ENCODE measurements at places on chromosomes 2 and 18. TPM values are rescaled to one million over a fixed set of nuclear protein-coding genes. Genes with fewer than 3 reads are reported as not detected.

GRCh38 chr18:79299711-79300110 lies 96.0 kb upstream of the NFATC1 start:
- no peak for ATAC-seq

GRCh38 chr2:144389151-144389929 lies 130.6 kb downstream of the ZEB2 start:
- ATAC-seq, result no peak

DNA sequence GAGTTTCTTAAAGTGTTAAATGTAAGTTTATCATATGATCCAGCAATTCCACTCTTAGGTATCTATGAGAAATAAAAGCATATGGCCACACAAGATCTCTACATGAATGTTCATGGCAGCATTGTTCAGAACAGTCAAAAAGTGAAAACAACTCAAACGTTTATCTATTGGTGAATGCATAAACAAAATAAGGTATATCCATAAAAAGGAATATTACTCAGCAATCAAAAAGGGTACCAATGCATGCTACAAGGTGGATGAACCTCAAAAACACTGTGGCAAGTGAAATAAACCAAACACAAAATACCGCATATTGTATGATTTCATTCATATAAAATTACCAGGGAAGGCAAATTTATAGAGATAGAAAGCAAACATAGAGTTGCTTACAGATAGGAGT lies 337.6 kb downstream of the PIK3C3 start:
- ATAC-seq, result no peak

- no peak for ATAC-seq
These were observed 176.3 kb downstream of the PIK3C3 start for GRCh38 chr18:42131066-42131929.

DNA sequence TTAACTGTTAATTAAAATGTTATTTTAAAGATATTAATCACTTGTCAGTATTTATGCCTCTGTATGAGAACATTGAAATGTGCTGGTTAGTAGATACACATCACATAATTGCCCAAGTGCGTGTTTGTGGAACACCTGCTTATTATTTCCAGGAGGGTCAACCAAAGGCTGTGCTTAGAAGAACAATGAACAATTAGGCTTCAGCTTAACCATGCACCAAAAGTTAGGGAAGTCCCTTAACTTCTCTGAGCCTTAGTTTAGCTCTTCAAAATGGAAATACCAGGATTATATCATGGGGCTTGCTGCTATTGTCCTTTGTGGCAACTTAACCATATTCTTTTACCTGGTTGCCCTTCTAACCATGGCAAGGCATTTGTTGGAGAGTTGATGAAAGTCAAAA lies 43.0 kb upstream of the PLA2R1 start:
- no peak for ATAC-seq

- no peak for ATAC-seq
These were observed 359.5 kb upstream of the ETAA1 start for GRCh38 chr2:67037655-67038054.

DNA sequence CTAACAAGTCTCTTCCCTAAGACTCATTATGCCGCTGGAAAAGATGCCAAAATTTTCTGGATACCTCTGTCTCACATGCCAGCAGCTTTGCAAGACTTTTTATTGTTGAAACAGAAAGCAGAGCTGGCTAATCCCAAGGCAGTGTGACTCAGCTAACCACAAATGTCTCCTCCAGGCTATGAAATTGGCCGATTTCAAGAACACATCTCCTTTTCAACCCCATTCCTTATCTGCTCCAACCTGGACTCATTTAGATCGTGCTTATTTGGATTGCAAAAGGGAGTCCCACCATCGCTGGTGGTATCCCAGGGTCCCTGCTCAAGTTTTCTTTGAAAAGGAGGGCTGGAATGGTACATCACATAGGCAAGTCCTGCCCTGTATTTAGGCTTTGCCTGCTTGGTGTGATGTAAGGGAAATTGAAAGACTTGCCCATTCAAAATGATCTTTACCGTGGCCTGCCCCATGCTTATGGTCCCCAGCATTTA lies 26.3 kb downstream of the DHRS9 start:
- peak; percentile 86 for ATAC-seq

GRCh38 chr2:236568068-236568921 lies 1.3 kb upstream of the ACKR3 start:
- peak; percentile 53 for ATAC-seq

DNA sequence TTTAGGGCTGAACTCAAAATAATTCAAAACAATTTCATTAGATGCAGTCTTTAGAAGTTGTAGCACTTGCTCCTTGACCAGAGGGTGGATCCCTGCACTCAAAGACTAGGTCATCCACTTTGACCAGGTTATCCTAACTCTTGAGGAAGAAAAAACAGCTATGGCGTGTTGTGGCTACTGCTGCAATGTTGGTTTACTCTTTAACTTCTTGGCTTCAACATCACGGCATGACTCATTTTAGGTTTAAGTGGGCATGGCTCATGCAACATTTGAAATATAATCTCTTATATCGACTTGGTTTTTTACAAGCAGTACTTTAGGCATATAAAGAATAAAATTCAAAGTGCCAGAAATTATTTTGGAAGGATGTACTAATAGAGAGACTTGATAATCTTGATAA lies 35.4 kb downstream of the ANKRD29 start:
- ATAC-seq, result no peak

- no peak for ATAC-seq
These were observed 80.8 kb downstream of the GAREM1 start for GRCh38 chr18:32389858-32390257.

GRCh38 chr18:10851824-10852319 lies 297.5 kb downstream of the PIEZO2 start:
- no peak for ATAC-seq

GRCh38 chr18:49920731-49921130 lies 107.4 kb upstream of the ACAA2 start:
- ATAC-seq, result no peak

- no peak for ATAC-seq
These were observed 871.8 kb downstream of the SUCLG1 start for GRCh38 chr2:83587309-83587708.

GRCh38 chr2:159086342-159086741 lies 117.9 kb downstream of the TANC1 start:
- ATAC-seq, result no peak

GRCh38 chr2:44551497-44551896 lies 189.8 kb downstream of the CAMKMT start:
- no peak for ATAC-seq

DNA sequence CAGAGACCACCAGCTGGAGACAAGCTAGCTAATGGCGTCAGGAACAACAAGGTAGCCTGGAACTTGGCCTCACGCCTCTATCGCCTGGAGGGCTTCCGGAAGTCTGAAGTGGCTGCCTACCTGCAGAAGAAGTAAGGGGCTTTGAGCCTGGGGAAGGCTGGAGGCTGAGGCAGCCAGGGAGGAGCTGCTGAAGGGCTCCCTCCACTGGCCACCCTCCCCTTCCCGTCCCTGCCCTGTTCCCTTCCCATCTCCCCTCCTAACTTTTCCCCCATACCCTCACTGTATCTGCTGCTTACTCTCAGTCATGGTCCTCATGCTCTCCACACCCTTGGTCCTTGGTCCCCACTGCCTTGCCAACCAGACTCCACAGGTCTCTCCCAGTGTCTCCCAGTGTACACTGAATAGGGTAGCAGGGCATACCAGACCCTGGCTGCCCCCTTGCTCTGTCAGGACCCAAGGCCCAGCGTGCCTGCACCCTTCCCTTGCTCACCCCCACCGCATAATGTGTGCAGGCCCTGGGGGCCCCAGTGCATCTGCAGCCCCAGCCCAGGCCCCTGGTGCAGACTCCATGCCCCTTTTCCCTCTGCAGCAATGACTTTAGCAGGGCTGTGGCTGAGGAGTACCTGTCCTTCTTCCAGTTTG lies 18.8 kb downstream of the PSD4 start:
- no peak for ATAC-seq

DNA sequence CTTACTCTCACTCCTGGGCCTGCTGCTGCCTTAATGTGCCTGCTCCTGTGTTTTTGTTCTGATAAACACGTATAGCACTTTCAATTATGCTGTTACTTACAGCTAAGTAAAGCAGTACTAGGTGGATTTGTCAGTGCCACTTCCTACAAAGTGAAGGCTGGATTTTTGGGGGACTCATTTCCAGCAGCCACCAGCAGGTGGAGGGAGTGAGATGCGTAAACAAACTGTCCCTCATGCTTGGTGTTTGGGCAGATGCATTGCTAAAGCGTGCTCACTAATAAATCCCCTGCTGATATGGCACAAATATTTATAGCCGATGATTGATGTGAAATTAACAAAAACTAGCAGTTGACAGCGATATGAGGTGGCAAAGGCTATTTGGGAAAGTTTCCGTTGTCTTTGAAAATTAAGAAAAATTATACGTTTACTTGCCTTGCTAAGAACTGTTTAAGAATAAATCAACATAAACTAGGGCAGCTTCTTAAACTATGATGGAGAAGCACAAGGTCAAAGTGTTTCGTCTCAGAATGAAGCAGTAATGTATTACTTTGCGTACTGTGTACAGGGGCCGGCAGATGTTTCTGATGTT lies 101.7 kb downstream of the AGAP1 start:
- ATAC-seq, result no peak

DNA sequence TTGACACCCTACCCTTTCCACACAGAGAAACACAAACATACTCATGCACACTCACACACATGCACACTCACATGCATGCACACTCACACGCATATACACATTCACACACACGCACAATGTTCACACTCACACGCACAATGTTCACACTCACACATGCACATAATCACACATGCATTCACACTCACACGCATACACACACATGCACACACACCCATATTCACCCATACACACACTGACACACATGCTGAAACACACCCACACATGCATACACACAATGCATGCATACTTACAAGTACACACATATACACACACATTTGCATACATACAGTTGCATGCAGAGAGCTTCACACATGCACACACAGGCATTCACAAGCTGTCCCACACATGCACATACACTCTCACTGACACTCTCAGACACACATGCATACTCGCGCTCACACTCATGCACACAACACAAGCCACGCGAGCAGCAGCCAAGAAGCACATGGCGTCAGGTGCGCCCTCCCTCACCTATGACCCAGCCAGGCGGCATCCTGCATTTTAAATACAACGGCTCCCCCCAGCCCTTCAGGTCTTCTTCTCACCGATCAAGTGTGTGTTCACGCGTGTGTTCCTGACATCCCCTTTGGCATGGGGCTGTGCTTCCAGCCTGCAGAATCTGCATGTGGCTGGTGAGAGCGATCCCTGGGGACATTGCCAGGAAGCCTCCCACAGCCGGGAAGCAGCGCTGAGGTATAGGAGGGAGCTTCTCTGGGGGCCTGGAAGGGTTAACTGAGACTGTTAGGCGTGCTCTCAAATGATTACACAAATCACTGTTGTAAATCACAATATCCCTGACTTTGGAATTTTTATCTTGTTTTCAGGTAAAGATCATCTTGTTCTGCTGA lies 195.1 kb downstream of the RTP5 start:
- no peak for ATAC-seq

GRCh38 chr2:241272303-241273209 lies 42.9 kb downstream of the HDLBP start:
- peak; percentile 79 for ATAC-seq

GRCh38 chr2:63046552-63046951 lies 4.1 kb upstream of the OTX1 start:
- no peak for ATAC-seq

GRCh38 chr18:35344736-35345459 lies 678 bp upstream of the ZNF24 start:
- ATAC-seq, result peak; percentile 12

The FIGN gene
- total RNA-seq, result not detected

The GATA6 gene
- not detected for total RNA-seq

The ZSWIM2 gene
- total RNA-seq, result not detected

The MTLN gene
- total RNA-seq, result 33.0 TPM

The ERMN gene
- 1.6 TPM for total RNA-seq

The HOXD1 gene
- total RNA-seq, result not detected

The CHRNG gene
- not detected for total RNA-seq

The KYNU gene
- total RNA-seq, result not detected
